ENCODE measurements at places on chromosomes 7 and 10.
A peak's percentile ranks its signal among the peaks of the same experiment; 100 is the strongest.

- no peak for DNase-seq
These were observed 522.6 kb downstream of the DNAJB9 start for GRCh38 chr7:109092268-109092667.

- DNase-seq, result no peak
These were observed 106.8 kb upstream of the FGL2 start for GRCh38 chr7:77306231-77307067.

- DNase-seq, result no peak
These were observed 98.4 kb downstream of the LYZL1 start for GRCh38 chr10:29387269-29387668.

GRCh38 chr7:682810-683209, 43.7 kb upstream of the DNAAF5 start:
- no peak for DNase-seq

- no peak for DNase-seq
These were observed 151.3 kb downstream of the HGF start for GRCh38 chr7:81618396-81619014.

GRCh38 chr7:30671793-30672465, 10.3 kb downstream of the CRHR2 start:
- no peak for DNase-seq

GRCh38 chr10:91033324-91033950, 112.5 kb upstream of the ANKRD1 start:
- no peak for DNase-seq

DNA sequence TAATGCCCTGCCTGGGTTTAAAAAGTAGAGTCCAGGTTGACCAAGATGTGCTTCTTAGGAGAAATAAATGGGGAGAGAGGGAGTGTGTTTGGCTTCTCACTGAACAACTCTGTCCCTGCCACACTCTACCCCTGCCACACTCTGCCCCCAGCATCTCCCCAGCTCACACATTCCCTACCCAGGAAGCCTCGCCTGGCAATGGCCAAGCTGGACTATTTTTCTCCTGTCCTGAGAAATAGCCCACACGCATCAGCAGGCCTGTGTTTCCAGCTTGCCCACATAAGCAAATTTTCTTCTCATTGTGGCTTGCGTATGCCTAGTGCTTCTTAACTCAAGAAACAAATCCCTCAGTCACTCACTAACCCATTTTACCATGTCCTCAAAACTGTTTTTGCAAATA, 1.8 kb downstream of the LRRC18 start:
- DNase-seq, result no peak

GRCh38 chr10:70432561-70433263, 8.8 kb downstream of the NODAL start:
- no peak for DNase-seq

DNA sequence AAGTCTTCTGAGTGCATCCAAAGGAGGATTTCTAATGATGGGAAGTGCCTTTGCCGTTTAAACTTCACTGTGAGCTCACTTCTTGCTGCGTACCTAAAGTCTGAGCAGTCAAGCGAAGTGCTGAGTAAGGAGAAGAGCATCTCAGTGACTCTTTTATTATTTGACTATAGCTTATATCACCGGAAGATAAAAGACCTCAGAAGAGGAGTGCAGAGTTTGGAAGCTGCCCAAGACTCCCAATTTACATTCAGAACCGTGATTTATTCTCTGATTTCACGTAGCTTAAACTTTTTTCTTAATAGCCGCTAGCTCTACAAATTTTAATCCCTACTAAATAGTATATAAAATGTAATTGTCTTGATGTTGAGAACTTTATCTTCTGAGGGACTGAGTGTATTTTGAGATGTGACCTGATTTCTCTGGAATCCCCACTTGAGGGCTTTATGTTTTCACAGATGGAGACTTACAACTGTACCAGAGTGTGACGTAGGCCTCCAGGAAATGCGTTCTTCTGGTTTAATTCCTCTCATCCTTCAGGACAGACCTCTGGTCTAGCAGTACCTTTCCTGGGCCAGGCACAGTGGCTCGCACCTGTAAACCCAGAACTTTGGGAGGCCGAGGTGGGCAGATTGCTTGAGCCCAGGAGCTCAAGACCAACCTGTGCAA, 51.1 kb downstream of the CAMK1D start:
- DNase-seq, result no peak

DNA sequence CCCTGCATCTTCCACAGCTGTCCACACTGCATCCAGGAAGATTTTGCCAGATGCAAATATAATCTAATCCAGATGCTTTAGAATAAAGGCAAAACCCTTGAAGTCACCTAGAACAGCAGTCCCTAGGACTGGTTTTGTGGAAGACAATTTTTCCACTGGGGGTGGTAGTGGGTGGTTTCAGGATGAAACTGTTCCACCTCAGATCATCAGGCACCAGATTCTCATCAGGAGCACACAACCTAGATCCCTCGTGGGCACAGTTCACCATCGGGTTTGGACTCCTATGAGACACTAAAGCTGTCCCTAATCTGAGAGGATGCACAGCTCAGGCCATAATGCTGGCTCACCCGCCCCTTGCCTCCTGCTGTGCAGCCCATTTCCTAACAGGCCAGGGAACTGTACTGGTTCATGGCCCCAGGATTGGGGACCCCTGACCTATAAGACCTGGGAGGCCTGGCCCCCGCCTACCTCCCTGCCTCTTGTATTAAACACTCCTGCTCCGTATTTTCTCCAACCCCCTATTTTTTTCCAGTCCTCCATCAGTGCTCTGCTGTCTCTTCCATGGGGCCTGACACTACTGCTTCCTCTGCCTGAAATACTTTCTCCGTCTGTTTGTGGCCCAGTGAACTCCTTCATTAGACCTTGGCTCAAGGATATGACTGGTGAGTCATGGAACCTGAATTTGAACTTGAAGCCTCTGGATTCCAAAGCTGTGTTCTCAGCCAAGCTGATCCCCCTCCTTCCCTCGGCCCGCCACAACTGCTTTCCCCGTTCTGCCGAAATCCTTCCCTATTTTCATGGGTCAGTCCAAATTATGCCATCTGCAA, 79.9 kb upstream of the RHEB start:
- DNase-seq, result no peak

GRCh38 chr10:5971315-5971832, 6.0 kb downstream of the IL15RA start:
- DNase-seq, result no peak

GRCh38 chr7:76191783-76192240, 9.9 kb upstream of the SRRM3 start:
- no peak for DNase-seq

- peak; percentile 95 for DNase-seq
These were observed 6.3 kb upstream of the ZNF736 start for GRCh38 chr7:64307254-64308015.

DNA sequence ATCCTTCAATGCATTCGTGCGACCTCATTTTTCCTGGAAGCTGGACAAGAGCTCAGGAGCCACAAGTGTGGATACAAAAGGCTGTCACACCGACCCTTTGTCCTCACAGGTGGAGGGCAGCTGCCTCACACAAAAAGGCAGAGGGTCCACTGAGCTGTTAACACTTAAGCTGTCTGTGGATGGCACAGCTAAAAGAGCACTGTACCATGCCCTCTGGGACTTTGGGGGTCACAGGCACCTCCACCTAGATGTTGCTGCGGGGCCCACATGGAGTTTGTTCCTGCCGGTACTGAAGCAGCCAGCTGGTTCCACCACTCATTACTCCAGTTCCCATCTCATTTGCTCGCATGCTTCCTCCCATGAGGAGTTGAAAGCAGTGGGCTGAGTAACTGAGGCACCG, 57.0 kb downstream of the STRA8 start:
- no peak for DNase-seq

DNA sequence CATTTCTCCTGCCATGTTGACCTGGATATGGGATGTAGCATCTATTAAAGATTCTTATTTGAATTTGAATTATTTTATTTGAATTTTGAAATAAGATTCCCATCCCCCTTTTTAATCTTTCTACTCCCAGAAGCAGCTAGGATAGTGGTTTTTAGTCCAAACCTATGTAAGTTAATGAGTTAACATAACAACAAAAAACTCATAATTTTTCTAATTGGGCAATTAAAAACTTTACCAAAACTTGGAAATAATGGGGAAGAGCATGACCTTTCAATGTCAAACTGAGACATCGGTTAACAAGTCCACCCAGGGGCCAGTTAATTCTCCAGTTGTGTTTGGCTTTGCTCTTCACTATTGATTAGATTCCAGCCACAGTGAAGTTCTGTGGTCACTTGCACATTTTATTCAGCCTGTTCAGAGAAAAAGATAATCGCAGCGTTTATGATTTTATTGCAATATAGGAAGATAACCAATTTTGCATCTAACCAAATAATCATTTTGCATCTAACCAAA, 1.2 kb upstream of the FAM13C start:
- no peak for DNase-seq

- DNase-seq, result no peak
These were observed 294.1 kb upstream of the YAE1 start for GRCh38 chr7:39272111-39272510.

DNA sequence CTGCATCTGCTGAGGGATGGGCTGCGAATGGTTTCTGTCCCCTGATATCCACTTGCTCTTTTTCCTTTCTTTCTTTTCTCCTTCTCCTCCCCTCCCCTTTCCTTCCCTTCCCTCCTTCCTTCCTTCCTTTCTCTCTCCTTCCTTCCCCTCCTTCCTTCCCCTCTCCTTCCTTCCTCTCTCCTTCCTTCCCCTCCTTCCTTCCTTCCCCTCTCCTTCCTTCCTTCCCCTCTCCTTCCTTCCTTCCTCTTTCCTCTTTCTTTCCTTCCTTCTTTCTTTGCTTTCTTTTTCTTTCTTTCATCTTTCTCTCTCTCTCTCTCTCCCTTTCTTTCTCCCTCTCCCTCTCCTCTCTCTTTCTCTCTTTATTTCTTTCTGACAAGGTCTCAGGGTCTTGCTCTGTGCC, 20.2 kb upstream of the SPDYE1 start:
- DNase-seq, result no peak

GRCh38 chr10:131044379-131045111, 267.0 kb downstream of the TCERG1L start:
- DNase-seq, result no peak

DNA sequence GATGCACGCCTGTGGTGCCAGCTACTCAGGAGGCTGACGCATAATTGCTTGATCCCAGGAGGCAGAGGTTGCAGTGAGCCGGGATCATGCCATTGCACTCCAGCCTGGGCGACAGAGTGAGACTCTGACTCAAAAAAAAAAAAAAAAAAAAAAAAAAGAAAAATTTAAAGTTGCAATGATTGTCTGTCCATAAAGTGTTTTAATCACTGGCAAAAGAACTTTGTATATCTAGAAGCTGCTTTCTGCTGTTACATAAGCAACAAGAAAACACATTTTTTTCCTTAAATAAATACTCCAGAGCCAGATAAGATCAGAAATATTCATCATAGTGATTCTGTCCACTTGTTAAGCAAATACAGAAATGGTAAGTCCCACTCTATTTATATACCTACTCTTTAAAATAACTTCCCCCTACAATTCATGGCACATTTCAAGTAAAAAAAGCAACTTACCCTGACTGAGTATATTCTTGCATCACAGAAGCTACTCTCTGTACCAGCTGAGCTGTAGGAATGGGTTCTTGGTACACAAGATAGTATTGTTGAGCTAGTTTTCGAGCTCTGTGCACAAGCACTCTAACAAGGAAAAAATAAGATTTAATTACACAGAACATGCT, 7.6 kb downstream of the PSMA2 start:
- no peak for DNase-seq

DNA sequence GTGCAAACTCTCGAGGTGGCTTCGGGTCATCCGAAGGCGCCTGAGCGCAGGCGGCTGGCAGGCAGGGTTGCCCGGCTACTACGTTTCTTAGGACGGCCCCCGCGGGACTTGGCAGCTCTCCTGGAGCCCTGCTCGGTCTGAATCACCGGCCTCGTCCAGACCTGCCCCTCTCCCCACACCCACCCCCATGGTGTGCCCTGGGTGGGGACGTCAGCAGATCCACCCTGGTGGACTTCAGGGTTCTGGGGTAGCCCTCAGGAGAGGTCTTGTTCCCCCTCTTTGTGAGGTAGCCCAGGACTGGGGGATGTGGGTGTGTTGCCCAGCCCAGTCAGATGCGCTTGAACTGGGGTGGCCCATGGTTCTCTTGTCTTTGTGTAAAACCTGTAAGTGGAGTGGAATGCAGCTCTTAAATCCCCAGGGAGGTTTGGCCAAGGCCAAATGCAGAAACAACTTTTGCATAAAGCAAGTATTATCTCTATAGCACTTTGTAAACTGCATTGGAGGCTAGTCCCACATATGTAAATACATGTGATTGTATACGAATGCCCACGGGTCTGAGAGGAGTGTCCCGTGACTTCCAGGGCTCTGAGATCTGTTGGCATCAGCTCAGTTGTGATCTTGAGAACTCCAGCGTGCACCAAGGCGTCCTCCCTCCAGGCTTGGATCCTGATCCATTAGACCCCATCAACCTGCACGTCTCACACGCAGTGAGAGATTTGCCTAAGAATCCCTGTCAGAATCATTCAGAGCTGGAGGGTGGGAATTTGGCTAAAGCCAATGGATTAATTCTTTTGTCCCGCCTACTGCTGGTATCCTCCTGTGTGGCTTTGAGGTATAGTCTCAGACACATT, 1.8 kb downstream of the PFKFB3 start:
- DNase-seq, result no peak

DNA sequence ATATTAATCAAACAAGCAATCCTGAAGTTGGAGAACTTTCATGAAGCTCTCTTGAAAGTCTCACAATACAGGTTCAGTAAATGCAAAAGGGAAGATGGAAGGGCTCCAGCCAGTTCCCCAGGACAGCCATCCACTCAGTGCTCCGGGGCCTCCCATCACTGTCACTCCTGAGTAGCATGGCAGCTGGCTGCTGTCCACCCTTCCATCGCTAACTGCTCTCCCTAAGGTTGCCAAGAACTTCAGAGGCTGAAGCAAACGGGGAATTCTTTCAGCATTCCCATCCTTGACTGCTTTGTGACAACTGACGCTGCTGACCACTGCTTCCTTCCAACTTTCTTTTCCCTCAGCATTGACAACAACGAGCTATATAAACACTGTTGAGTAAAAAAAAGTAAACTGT, 69.1 kb downstream of the VPS41 start:
- no peak for DNase-seq

DNA sequence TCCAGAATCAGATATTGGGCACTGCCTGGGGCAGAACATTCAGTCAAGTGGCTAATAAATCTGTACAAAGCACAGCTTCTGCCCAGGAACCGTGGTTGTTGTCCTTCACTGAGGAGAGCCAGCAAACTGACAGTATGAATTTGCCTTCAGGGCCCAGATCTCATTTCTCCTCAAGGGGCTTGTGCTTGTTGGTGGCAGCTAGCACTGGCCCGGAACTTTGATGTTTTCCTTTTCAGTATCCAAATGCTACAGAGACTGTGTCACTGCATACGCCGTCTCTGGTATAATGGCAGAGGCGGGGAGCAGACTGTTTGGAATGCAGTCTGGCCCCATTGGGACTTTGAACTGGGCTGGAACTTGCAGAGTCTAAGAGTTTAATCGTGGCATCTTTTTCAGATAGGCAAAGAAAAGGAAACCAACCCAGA, 30.4 kb upstream of the ADD3 start:
- no peak for DNase-seq

GRCh38 chr10:21084700-21085099, 187.6 kb upstream of the NEBL start:
- DNase-seq, result no peak

- DNase-seq, result no peak
These were observed 232.5 kb downstream of the SKIDA1 start for GRCh38 chr10:21292763-21293517.

All from GM12864 (cell line).